ENCODE measurements at places on chromosomes 1 and 21.
A peak's percentile ranks its signal among the peaks of the same experiment; 100 is the strongest.

DNA sequence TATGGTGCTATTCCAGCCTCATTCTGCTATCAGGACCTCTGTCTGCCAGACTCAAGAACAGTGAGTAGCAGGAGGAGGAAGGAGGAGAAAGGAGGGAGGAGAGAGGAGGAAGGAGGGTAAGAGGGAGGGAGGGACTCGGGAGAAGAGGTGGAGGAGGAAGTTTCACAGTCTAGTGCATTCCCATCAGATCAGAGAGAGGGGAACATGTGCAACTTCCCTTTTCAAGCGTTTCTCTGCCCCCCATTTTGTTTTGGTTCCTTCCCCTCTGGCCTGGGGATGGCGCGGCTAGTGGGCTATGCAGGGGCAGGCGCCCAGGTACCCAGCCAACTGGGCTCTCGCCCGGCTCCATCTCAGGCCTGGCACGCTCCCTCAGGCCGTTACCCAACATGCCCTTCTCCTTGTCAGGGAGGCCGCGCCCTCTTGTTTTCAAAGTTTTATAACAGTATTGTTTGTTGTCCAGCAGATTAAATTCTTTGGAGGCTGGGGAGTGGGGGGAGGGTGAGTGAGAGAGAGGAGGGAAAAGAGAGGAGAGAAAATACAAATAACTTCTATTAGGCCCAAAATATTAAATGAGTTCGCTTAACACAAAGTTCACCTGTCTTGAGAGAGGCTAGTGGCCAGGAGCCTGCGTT lies 56.0 kb downstream of the CD46 start:
- no peak for DNase-seq

- no peak for DNase-seq
These were observed 70.1 kb upstream of the CASZ1 start for GRCh38 chr1:10866321-10867093.

GRCh38 chr1:172351754-172352161 lies 68.7 kb upstream of the C1orf105 start:
- DNase-seq = no peak

DNA sequence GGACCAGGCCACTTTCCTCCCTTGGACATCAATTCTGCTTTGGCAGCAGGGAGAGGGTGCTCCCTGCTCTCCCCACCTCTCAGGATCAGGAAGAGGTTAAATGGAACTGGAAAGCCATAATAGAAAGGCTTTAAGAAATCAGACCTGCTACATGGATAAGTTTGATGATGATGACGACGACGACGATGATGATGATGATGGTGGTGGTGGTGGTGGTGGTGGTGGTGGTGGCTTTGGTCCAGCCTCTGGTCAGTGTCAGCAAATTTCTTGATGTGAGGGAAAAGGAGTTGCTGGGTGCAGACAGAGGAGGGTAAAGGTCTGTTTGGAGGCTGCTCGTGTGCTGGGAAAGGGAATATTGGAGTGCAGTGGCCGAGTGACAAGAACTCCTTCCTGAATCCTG lies 36.8 kb downstream of the VWA5B1 start:
- DNase-seq = no peak

DNA sequence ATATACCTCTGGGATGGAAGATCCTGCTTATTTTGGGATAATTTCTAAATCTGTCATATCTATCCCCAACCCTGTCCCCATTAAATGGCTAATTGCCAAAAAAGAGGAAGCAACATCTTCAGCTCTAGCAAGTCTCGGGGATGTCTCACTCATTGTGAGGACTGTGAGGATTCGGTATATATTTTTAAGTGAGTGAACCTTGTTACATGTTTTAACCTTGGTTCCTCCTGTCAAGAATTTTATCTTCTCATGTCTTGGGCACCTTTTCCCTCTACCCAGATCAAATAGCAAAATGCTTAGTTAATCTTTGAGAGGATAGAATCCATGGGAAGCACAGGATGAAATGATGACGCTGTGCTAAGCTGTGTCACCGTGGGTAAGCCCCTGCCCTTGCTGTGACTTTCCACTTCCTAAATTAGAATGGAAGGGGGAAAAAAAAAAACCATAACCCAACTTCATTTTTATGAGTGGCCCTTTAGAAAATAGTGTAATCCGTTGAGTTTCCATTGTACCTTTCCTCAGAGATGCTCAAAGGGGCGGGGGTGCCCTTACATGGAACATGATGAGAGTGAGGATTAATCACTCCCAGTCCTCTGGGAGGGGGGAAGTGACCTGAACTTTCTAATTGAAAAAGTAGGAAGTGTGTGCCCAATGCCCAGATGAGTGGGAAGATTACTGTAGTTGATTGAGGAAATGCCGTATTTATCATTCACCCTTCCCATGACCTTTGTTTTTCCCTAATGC lies 7.6 kb downstream of the ATP1A1 start:
- DNase-seq = no peak

DNA sequence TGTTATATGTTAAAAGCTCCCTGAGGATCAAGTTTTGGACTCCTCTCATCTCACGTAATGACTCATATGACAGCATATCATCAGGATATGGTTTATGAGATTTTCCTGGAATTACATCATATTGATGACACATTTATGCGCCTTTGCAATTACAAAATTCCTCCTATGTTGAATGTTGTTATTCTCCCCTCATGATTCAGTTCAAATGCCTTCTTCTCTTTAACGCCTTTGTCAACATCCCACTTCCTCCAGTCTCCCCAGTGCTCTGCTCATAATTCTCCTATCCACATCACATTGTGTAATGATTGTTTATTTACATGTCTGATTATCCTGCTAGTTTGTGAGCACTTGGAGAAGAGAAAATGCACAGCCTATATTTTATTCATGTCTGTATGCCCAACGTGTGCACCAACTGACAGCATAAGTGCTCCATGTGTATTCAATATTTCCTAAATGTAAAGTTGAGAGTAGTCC lies 80.9 kb upstream of the BACH1 start:
- DNase-seq = no peak

GRCh38 chr1:99768104-99768503 lies 1.7 kb upstream of the FRRS1 start:
- no peak for DNase-seq

DNA sequence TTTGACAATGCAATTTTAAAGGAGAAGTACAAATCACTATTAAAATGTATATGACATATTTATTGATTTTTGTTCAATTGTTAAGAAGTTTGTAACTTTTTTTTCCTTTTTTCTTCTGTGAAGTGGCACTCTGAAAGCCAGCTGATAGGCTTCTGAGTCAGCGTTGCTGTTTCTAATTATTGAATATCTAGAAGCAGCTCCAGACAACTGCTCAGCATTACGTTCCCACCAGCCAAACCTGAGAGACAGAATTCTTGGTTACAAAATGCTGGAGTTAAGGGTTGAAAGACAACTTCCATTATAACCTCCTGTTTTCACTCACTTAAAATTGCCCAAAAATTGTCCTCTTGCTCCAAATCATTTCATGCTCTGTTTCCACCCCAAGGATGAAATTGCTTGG lies 31.4 kb upstream of the LMX1A start:
- DNase-seq = no peak

GRCh38 chr1:185556561-185556960 lies 177.6 kb upstream of the HMCN1 start:
- DNase-seq = no peak

- no peak for DNase-seq
These were observed 38.7 kb downstream of the DSTYK start for GRCh38 chr1:205172729-205173366.

DNA sequence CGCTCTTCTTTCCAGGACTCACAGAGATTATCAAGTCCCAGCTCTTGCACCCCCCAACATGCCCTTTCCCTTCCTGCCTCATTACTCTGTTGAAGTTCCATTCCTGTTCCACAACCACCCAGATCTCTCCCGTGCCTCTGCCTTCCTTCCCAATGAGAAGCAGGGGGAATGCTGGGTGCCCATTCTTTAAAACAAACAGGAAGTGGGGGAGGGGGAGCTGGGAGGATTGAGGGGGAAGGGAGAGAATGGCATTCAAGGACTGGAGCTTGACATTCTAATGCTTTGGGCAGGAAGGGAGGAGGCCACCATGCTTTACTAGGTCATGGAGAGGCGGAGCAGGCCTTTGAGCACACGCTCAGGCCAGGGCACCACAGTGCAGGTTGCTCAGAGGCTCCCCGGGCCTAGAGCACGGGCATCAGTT lies 150.3 kb upstream of the IRF2BP2 start:
- no peak for DNase-seq

- DNase-seq = no peak
These were observed 12.7 kb downstream of the UBE2J2 start for GRCh38 chr1:1260843-1261560.

GRCh38 chr1:85321237-85321964 lies 45.0 kb upstream of the BCL10 start:
- DNase-seq = no peak

GRCh38 chr1:40932006-40932405 lies 47.5 kb upstream of the CTPS1 start:
- no peak for DNase-seq

GRCh38 chr1:44453798-44454349 lies 48.8 kb downstream of the RNF220 start:
- DNase-seq = no peak

- no peak for DNase-seq
These were observed 114.2 kb downstream of the HLCS start for GRCh38 chr21:36852293-36852692.

DNA sequence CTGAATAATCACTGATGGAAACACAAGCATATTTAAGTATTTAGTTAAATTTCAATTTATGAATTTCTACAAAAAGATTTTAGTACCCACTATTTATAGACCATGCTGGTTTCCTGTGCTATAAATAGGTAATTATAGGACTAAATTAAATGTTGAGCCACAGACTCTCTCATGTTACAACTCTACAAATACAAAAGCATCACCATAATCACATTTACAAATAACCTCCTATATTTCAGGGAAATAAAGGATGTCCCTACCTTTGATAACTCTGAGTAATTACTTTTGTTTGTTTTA lies 32.6 kb upstream of the CCDC190 start:
- no peak for DNase-seq

- DNase-seq = no peak
These were observed 27.0 kb downstream of the STYXL2 start for GRCh38 chr1:167120899-167121298.

GRCh38 chr21:46634966-46635323 lies 529 bp upstream of the PRMT2 start:
- no peak for DNase-seq

DNA sequence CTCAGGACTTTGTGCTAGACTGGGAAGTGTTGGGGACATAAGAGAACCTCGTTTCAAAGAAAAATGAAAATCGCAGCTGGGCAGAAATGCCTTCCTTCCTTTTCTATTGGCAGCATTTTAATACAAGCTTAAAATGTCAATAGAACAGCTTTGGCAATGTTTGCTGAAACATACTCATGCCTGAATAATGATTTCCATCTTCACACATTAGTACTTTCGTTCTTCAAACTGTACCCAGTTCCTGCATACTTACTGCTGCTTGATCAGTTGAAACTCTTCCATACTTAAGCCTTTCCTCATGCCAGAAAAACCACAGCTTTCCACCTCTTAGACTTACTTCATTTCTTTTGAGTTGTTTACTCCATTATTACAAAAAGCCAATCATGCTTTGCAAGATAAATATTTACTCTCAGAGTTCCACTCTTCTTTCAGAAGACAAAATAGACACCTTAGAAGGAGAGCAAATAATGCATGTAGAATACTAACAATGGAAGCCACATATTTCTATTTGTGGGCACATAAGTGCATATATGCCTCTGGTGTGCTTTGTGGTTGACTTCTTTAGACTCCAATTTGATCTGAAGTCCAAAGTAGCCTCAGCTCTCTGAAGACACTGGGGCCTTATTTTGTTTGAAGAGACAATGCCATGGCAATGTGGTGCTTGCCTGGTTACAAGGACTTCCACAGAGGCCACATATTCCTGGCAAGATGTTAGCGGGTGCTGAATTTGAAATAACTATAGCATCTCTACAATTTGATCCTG lies 22.7 kb upstream of the CD55 start:
- no peak for DNase-seq

DNA sequence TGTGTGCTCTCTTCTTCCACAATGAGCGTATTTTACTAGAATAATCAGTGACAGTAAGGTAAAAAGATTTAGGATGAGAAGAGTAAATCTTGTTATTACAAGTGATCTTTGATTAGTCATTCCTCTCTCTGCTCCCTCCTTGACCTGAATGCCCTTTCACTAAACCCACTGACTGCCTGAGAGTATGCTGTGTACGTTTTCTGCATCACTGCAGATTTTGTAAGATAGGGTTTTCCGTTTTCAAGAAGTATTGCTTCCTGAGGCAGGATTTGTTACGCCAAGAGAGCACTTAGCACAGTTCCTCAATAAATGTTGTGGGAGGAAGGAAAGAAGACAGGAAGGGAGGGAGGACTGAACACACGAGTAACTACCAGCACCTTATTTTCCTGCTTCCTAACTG lies 7.7 kb upstream of the LAMB3 start:
- DNase-seq = no peak

GRCh38 chr21:15823486-15824150 lies 93.8 kb downstream of the USP25 start:
- DNase-seq = no peak

DNA sequence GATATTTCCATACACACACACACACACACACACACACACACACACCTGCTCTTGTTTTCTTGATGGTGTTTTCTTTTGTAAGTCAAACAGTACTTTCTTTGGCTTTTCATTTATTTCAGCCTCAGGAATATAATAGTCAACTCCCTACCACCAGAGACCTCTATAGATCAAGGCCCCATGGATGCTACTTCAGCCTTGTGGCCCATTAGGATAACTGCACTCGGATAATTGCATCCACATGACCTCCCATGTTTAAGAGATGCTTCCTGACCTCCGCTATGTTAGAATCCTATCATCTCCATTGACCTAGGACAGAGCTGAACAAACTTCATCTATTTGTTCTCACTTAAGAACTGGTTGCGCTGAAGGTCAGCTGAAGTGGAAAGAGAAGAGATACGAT lies 1094.0 kb upstream of the B3GALT2 start:
- DNase-seq = no peak

GRCh38 chr1:8560611-8561544 lies 243.0 kb downstream of the SLC45A1 start:
- DNase-seq = peak; percentile 21

DNA sequence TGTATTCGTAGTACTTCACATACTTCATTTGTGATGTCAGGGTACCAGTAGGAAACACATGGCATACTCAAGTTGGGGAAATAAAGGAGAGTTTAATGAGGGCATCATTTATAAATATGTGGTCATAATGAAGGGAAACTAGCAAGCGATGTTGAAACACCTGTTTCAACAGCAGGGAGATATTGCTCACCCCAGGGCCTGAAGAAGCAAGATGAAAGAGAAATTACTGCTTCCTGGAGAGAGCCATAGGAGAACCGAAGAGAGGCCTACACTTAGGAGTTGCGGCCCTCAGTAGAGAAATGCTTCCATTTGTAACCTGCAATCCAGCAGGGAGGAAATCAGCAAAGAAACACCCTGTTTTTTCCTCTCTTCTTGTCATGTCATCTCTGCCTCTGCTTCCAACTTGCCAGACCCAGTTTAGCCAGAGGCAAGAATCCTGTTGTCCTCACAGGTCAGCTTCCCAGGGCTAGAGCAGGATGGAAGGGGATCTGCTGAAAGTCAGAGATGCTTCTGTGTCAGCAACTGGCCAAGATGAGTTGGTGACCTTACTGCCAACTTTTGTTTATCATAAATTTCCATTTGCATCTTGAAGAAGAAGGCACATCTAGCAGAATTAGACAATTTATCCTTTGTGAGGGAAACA lies 67.6 kb upstream of the TSPAN2 start:
- DNase-seq = no peak
